ENCODE measurements at places on chromosomes 6 and 20.

DNA sequence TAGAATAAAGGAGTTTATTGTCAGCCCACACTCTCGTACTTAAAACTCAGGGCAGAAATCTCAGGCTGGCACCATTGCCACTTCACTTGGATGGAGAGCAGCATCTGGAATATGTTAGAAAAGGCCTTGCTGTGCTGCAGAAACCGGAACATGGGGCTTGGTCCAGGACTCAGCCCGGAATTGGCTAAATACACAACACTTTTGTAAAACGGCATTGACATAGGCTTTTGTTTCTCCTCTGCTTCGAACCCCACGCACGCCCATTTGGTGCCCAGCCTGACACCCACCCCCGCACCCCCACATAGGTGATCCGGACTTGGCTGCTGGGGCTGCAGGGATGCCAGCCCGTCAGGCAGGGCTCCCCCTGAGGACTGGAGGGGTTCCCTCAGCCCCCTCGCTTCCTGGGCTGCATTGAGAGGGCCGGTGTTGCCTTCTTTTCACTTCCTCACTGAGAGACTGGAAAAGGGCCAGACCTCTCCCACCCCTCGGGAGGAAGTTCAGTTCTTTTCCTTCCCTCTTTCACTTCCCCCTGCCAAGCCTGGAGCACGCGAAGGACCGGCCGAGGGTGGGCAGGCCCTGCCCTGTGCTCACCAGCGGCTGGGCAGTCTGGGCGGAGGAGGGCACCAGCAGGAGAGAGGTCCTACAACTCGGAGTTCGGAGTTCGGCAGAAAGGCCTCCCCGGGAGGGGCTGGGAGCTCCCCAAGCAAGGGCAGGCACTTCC is 17.9 kb upstream of the CST3 start:
- DNase-seq, result no peak

- no peak for DNase-seq
These were observed 14.4 kb downstream of the SNRPC start for GRCh38 chr6:34771727-34772126.

GRCh38 chr20:42024653-42025052 is 406.5 kb upstream of the CHD6 start:
- DNase-seq, result no peak

DNA sequence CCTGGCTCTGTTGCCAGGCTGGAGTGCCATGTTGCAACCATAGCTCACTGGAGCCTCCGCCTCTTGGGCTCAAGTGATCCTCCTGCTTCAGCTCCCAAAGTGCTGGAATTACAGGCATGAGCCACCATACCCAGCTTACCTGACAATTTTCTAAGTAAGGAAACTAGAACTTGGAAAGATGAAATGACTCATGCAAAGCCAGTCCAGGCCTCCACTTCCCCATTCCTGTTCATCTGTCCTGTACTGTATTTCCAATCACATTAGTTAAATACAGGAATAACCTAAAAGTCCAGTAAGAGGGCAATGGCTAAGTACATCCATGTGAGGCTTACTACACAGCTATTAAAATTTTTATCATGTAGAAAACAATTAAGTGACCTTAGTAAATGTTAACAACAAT is 8.3 kb upstream of the ADGB start:
- no peak for DNase-seq

DNA sequence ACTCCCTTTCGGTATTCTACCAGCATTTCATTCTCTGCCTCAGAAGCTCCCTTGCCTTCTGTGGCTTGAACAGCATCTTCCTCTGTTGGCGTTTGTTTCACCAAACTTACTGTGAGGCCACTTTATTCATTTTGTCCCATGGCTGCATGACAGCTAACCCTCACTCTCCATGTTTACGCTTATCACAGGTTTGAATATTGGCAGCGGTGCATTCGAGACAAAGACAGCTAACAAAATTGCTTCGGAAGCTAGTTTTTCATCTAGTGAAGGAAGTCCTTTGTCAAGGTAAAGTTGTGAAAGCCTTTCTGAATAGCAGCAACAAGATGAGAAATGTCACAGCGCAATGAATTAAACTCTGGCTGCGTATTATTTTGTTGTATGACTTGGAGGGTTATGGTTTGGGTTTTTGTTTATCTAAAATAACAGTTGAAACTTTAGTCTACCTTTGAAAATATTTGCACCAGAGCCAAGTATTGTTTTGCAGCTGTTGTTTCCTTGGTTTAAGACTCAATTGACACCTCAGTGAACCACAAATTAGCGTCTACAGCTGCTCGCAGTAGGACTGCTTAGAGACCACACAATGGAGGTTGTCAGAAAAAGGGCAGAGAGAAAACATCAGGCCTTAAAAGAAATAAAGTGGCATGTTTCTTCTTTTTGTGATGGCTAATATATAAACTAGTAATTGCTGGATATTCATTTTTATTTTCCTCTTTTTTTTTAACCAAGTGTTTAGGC is 70.4 kb upstream of the XRN2 start:
- no peak for DNase-seq

DNA sequence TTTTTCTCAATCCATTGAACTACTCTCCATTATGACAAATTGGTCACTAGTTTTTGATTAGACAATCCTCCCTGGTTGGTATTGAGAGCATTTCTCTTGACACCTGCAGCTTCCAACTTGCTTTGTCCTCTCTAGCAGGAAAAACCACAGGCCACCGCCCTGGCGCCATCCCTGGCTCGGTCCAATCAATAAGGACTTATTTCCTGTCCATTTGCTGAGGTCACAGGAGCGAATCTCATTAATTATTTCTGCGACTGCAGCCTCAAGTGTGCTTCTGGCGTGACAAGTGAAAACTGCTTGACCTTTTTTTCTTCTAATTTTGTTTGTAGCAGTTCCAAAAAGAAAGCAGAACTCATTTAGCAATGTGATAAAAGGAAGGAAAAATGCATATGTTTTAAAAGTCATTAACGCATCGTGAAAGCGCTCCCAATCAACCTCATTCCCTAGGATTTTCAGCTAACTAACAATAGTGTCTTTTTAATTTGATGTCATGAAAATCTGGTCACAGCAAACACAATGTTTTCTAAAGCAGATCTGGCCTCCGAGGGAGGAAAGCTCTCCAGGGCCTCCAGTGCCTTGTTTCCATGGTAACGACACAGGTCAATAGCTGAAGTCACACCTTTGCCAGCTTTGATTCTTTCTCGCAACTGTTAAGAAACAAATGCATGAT is 39.0 kb upstream of the BEND3 start:
- DNase-seq, result no peak

GRCh38 chr6:110331816-110332215 is 26.3 kb downstream of the METTL24 start:
- DNase-seq, result no peak

- peak; percentile 60 for DNase-seq
These were observed 148.1 kb downstream of the CEBPB start for GRCh38 chr20:50338479-50339391.
